ENCODE measurements at places on chromosomes 12 and 14.

DNA sequence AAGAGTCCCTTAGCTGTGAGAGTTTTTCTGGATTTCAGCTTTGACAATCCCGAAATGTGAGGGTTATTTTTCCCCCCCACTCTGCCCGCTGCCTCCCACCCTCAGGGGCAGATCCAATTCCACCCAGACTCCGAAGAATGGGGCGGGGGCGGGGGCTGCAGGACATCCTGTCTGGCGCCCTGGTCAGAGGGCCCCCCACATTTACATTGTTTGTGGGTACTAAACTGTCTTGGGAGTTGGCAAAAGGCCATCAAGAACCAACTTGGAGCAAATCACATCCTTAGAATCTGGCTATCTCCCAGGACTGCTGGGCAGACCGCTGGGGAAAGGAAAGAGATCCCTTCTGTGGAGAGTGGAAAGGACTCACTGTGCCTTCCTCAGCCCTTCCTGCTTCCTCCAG lies 2.4 kb downstream of the EMP1 start:
- DNase-seq = no peak

- no peak for DNase-seq
Measured at GRCh38 chr12:110732572-110732971, 10.1 kb downstream of the PPP1CC start.

DNA sequence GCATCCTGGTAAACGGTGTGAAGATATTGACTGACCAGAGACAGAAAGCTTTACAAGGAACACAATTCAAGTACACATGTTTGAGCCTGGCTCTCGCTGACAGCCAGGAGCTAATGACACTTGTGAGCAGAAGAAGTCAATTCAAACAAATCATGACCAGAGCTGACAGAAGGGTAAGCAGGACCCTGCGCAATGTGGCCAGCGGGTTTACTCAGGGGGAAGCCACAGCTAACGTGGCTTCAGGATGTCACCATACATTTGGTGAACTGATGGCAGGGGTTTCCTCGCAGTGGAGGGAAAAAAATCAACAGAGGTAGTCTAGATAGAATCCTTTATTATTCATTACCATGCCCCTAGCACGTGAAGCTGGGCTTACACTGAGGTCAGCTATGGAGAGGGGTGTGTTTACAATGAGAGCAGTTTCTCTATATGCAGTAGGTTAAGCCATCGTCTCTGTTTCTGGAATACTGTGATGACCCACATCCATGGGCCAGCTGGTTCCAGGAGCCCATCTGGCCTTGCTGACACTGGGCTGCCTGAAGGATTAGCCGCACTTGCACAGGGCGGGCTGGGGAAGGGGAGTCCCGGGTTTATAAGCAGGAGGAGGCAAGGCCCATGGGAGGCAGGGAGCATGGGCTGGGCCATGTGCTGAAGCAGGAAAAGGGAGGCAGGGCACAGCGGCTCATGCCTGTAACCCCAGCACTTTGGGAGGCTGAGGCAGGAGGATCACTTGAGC lies 198.2 kb upstream of the PRMT8 start:
- DNase-seq = no peak

DNA sequence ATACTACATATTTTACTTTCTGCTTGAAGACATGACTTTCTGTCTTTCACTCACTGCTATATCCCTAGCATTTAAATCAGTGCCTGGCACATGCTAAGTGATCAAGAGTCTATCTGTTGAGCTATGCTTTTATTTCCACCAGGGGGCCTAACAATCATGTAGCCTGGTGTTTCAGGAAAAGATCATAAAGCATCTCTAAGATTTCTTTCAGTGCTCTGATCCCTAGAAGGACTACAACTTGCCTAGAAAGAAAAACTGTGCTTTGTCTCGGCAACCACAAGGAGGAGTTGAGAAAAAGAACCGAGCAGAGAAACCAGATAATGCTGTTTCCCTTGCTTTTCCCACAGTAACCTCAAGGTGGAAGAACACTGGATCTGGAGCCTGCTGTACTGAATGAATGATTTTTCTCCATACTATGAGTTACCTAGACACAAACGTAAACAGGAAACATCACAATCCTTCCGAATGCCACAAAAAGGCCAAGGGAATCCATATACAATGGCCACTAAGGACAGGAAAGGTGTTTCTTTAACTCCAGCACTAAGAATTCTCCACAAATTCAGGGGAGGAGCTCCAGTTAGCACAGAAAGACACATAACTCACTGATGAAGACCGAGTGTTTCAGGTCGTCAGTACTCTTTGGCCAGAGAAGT lies 1.2 kb downstream of the CRY1 start:
- DNase-seq = no peak

DNA sequence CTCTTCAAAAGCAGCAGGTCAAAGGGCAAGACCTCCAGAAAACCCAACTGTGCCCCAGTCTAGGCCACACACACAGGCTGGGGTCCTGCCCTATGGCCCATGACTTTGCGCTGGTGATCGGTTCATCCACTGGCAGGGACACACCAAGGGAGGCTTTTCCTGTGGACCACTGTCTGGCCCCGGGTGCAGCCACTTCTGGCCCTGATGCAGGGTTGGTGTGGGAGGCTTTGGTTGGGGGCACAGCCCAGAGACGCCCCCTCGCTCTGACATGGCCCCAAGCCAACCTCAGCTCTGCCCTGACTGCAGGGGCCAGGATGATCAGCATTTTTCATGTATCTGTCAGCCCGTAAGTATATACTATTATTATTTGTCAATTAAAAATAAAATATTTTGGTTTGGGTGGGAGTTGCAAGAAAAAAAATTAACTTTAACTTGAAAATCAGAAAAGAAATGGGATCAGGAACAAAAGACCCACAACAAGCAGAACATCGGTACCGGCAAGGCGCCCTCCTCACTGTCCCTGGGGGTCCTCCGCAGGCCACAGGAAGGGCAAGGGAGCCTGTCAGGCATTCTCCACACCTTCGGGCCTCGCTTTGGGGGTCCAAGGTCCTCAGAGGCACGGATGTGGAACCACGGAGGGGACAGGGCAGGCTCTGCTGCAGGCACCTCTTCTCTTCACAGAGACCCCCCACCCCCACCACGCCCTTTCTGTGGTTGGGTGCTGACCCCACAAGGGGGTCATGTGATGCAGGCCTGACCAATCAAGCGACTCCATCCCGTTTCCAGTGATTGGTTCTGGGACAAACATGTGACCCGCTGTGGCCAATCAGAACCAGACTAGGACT lies 181.5 kb upstream of the SFSWAP start:
- no peak for DNase-seq

DNA sequence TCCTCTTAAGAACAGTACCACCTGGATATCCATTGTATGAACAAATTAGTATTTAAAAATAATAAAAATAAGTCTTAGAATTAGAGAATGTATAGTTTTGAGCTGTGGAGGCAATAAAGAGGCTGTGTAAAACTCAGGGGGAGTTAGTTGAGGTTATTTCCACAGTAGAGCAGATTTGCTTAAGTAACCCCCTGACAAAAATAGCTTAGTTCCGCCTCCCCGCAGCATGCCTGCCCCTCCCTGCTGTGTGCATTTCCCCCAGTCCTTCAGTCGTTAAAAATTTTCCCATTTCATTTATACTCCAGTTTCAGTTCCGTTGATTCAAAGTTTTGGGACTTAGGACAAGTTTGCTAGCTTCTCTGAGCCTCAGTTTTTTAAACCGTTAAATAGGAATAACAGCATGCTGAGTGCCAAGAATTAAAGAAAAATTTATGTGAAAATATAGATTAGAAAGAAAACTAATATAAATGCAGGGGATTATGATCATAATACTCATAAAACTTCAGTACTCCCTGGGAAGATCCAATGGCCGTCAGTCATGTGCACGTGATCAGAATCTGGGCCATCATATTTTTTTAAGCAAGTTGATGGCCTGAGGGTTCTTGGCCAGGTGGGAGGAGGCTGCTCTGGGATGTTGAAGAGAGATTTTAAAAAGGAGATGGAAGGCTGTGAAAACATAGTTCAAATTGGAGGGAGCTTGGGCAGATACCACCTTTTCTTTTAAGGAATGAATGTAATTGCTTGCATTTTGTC lies 14.5 kb upstream of the SLC38A2 start:
- peak; percentile 42 for DNase-seq

GRCh38 chr12:117393656-117394055 lies 32.2 kb upstream of the NOS1 start:
- no peak for DNase-seq

DNA sequence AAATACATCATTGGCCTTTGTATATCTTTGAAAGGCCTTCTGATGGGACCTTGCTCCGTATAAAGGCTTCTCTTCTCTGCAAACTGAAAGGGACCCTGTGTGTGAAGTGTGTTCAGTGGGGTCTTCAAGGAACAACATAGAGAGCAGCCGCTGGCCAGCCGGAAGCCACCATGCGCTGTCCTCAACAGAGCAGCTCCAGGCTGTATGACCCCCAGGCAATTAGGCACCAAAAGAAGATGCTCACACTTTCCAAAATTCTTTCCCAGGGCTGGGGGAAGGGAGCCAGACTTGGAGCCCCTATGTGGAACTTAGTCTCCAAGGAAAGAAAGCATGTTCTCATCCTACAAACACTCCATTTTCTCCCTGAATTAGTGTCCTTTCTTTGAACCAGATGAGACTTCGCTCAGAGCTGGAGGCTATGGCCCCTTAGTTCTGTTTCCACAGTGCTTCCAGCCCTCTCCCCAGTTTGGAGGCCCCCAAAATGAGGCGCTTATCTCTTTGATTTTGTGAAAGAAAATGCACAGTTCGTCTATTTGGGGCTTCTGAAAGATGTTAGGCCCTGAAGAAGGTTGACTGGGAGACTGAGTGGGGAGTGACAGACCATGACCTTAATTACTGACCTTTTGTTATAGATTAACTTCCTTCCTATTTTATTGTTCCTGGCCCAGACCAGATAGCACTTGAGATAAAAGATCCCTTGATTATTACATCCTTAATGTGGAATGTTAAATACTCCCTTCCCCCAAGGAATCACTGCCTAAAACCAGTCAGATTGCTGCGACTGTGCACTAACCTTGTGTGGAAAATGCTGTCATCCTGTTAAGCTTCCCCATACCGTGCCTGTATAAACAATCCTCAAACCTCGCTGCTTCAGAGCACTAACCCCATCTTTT lies 128.3 kb upstream of the FGD4 start:
- no peak for DNase-seq

DNA sequence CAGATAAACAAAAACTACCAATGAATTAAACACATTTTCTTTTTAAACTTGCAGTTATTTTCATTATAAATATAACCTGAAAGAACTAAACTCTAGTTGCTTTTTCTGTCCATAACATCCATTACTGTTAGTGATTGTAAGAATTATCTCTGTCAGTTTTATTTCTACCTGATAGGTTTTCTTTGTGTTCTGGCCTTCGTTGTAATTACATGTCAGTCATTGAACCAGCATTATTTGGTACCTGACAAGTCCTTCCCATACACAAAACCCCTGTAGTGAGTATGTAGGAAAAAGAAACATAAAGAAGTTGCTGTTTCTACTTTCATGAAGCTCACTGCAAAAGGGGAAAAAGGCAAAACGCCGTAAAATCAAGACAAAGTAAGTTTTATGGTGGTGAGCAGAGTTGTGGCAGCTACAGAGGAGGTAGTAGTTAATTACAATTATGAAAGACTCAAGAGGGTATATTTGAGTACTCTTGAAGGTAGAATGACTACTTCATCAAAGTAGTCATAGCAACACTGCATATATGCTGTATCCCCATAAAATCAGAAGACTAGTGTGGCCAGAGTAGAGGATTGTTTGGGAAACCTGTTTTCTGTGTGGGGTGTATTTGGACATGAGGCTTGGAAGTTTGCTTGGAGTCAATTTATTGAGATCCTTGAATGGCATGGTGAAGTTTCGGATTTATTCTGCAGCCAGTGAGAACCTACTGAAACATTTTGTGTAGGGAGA lies 102.8 kb downstream of the SLC5A8 start:
- DNase-seq = no peak
